T-cell (primary cell): ENCODE measurements at places on chromosomes 3 and 15.

GRCh38 chr3:5245927-5246326, 58.4 kb downstream of the EDEM1 start:
- no peak for DNase-seq

GRCh38 chr3:151558661-151559060, 97.8 kb upstream of the IGSF10 start:
- DNase-seq = no peak

- no peak for DNase-seq
Measured at GRCh38 chr3:158830391-158830790, 28.5 kb downstream of the MFSD1 start.

DNA sequence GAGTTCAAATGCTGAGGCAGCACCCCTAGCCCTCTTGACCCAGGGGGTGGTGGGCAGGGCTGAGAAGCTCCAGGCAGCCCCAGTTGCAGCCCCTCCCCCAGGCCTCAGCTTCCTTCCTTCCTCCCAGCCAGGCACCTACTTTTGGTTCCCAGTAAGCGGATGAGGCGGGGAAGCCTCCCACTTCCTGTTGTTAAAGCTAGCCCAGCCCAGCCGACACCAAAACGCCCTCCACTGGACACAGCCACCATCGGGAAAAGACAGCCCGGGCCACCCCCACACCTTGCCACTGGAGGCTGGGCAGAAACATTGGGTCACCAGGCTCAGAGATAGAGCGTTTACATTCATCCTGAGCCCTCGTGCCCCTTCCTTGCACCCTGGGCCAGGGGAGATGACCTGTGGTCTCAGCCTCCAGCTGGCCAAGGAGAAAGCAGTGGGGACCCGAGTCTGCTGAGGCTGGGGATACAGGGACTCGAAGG, 3.5 kb downstream of the DUSP7 start:
- peak; percentile 24 for DNase-seq

DNA sequence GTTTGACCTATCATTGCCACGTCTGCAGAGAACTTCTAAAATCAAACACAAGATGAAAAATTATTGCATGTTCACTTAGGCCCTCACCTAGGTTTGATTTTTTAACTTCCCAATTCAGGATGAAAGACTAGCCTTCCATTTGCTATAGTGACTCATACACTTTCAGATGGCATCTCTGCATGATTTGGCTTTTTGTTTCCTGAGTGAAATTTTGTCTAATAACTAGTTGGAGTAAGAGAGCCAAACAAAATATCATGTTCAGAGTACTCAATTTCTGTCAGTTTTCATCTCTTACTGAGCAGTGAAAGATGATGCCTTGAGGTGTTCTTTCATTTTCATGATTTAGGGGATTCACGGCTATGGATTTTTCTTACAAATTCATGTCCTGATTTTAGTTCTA, 122.9 kb downstream of the NSUN3 start:
- DNase-seq = no peak

- DNase-seq = no peak
Measured at GRCh38 chr3:31416980-31417379, 115.7 kb upstream of the STT3B start.

DNA sequence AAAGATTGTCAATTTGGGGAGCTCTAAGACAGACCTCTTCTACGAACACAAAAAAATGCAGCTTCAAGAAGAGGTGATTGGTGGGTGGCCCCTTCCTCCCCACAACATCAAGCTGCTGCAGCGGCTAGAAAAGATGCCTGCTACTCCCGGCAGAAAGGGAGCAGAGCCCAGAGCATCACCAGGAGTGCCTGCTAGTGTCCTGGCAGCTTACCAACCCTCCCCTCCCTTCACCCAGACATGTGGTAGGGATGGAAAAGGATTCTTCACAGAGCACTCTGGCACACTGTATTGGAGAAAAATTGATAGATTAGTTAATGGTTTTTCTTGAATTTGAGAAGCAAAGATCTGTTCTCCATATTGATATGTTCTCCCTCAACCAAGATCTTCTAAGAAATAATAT, 10.8 kb downstream of the IP6K1 start:
- DNase-seq = no peak

DNA sequence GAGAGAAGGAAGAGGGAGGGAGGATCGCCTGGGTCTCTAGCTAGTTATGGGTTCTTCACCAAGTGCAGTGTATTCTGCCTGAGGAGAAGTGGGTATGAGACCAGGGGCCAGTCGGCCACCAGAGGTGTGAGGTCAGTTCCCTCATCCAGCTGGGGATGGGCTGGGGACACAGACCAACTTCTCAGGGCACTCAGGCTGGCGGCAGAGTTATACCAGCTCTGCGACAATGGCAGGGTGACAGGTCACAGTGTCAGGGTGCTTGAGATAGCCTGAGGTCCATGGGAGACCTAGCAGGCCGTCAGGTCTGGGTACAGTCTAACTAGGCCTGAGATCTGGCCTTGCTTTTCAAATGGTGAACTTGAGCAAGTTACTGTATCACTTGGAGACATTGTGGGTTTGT, 31.4 kb upstream of the PLXNA1 start:
- DNase-seq = no peak

- peak; percentile 61 for DNase-seq
Measured at GRCh38 chr15:73704869-73705645, 20.9 kb downstream of the CD276 start.

- DNase-seq = no peak
Measured at GRCh38 chr3:124489506-124489905, 240.7 kb upstream of the UMPS start.

DNA sequence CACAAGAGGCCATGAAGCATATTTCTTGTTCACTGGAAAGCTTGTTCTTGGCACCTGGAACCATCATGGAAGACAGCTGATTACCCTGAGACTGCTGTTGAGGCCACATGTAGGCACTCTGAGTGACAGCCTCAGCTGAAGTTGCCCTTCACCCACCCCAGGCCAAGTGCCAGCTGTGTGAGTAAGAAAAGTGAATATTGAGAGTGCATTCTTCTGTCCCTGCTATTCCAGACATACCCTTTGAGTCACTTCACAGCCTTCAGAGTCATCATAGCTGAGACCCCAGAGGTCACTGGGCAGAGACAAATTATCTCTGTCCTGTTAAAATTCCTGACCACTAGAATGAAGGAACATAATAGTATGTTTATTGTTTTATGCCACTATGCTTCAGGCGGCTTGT, 79.6 kb downstream of the NFKBIZ start:
- DNase-seq = no peak

- no peak for DNase-seq
Measured at GRCh38 chr15:96274698-96275097, 55.8 kb upstream of the NR2F2 start.

- DNase-seq = no peak
Measured at GRCh38 chr3:151426341-151426657, 34.6 kb downstream of the IGSF10 start.

DNA sequence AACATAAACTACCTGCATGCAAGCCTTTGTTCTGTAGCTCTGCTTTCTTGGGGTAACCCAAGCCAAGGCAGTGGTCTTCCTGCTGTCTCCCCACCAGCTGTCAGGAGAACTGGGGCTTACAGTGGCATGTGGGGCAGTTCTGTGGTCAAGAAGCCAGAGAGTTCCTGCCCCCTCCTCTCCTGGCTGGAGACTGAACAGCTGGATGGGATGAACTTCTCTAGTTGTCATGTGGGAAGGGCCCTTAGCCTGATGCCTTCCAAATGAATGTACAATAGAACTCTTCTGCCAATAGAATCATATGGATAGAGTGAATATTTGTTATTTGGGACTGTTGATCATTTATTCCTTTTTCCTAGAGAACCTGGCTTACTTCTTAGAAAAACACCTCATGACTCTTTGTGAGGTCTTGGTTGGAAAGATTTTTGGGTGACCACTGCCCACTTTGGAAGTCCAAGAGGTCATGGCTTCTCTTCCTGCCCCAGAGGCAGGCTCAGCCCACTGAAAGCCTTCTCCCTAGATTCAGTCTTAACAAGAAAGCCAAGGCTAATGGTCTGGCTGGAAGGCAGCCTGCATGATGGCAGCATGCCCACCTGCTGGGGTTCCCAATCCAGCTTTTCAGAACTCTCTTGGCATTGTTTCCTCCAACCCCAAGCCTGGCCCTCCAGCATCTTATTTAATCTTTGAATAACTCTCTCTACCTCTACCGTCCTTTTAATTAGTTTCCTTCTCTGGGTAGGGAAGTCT, 462.9 kb upstream of the PROK2 start:
- no peak for DNase-seq

DNA sequence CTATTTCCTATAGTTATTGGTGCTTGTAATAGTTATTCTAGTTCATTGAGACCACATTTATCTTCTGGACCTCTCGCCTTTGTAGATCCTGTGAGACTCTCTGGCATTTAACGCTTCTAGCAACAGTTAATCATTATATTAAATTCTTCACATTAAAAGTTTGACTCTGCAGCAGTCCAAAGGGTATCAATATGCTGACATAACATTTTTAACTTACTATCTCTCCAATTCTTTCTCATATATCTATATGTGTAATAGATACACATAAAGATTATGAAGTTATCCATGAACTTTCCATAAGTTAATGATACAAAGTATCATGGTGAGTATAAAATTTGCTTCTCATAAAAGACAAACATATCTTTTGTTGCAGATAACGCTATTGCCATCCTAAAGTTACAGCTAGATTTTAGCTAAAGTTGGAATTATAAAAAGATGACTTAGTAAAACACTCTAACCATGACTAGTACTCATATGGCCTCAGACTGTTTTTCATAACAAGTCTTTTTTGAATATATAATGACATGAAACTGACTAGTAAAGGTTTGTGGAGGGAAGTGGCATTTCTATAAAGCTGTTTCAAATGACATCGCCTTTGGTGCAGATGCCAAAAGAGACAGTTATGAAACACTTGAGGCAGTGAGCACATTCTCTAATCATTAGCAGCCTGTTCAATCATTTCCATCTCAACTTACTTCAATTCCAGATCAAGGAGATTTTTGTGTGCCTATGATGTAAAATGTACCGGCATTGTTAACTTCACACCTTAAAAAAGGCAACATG, 379.3 kb upstream of the CBLB start:
- DNase-seq = no peak

DNA sequence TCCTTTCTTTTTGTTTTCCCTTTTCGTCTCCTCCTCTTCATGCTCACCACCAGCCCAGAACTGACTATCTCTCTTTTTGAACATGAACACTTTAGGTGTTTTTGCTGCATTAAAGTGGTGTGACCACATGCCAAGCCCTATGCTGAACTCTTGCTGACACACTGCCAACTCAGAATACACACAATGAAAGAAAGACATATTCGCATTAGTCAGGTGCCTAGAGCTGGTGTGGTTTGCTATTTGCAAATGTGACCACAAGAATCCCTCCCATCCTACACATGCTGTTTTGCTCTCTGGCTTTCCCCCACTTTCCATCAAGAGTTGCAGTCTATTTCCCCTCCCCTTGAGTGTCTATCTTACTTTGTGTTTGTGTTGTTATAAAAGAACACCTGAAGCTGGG, 967.8 kb upstream of the CFAP20DC start:
- peak; percentile 61 for DNase-seq

GRCh38 chr3:194275721-194276120, 75.4 kb downstream of the CPN2 start:
- no peak for DNase-seq

GRCh38 chr3:5051772-5052171, 70.3 kb upstream of the ARL8B start:
- DNase-seq = no peak

GRCh38 chr3:128174675-128175590, 21.7 kb downstream of the EEFSEC start:
- DNase-seq = no peak

DNA sequence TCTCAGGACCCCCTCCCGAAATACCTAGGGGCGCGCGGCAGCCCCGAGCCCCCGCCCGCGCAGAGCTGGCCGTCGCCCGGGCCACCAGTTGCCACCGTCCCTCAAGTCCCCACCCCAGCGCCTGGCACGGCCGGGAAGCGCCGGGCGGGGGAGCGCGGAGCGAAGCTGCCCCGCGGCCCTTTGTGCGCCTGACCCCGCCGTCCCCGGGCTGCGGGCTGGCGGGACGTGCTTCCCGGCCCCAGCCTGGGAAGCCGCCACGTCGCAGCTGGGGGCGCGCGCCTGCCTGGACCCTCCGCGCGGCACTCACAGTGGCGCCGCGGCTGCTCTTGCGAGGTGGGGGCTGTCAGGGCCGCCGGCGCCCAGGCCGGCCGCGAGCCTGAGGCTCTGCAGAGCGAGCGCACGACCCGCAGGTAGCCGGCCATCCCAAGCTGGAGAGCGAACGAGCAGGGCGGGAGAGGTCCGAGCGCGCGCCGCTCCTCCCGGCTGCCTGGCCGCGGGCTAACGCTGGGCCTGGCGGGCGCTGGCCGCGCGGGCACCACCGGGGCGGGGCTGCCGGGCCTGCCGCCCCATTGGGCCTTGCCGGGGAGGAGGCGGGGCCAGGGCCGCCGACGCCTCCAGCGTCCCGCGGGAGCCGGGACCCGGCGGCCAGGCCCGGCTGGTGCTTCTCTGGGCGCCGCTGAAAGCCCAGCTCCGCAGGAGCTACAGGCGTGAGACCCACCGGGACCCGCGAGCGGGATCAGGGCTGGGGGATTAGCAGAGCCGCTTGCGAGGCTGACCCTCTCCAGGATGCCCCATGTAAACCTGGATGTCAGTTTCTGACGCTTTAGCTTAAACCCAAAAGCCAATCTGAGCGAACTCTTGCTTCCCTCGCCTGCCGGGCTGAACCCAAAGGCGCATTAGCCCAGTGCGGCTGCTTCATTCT, at the start of gene IDH2:
IDH2 (minus strand) TSS at position 500 of the 922 bp plus-strand sequence; CDS start at position 422, 78 bp downstream.
- peak; percentile 65 for DNase-seq

DNA sequence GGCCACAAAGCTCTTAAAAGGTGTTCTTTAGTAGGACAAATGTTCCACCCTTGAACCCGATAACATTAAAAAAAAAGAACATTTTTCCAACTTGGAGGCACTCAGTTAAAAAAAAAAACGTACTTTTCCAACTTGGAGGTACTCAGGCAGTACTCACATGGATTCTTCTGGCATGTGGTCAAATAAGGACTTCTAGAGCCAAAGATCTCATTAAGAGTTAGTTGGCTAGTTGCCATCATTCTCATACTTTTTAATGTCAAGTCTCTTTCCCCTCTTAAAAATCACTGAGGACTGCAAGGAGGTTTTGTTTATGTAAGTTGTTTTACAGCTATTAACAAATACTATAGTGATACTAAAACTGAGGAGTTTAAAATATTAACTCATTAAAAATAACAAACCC, 101.0 kb downstream of the CADPS start:
- no peak for DNase-seq
